ENCODE measurements at places on chromosomes 6 and 20.

- no peak for DNase-seq
These were observed 209.6 kb upstream of the DTNBP1 start for GRCh38 chr6:15872241-15873103.

DNA sequence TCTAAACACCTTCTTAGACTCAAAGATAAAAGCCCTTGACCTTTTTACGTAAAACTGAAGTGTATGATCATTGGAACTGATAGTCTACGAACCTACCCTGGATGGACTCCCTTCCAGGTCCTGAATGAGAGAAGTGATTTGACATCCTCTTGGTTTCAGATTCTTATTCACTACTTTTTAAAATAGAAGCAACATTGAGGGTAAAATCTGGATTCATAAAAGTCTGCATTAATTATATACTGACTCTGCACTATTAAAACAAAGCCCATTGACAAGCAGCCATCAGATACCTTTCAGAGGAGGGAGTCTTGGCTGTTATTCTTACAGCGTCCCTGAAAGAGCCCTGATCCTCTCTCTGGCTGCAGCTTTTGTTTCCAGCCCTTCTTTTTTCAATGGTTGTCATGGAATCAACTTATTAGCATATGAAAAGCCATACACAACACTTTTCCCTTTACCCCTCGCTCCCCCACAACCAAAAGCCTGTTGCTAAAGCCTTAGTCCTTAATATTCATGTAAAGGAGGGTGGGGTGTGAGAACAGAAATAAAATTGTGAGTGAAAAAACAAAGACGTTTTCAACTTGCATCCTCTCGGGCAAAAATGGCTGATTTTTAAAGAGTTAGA lies 270.0 kb upstream of the MARCKS start:
- no peak for DNase-seq

DNA sequence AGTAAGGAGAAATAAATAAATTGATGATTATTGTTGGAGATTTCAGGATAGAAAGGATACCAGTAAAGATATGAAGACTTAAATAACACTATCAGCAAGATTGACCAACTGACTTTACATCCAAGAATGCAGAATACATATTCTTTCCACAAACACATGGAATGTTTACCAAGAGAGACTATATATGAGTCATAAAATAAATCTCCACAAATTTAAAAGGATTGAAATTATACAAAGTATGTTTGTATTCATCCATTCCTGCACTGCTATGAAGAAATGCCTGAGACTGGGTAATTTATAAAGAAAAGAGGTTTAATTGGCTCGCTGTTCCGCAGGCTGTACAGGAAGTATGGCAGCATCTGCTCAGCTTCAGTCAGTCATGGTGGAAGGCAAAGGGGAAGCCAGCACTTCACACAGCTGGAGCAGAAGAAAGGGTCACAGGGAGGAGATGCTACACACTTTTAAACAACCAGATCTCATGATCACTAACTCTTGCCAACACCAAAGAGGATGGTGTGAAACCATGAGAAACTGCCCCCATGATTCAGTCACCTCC lies 56.7 kb upstream of the TNFRSF21 start:
- DNase-seq = no peak

GRCh38 chr6:46756469-46757213 lies 9.9 kb downstream of the ANKRD66 start:
- no peak for DNase-seq

- DNase-seq = no peak
These were observed 21.9 kb upstream of the CCN6 start for GRCh38 chr6:112031960-112032359.

DNA sequence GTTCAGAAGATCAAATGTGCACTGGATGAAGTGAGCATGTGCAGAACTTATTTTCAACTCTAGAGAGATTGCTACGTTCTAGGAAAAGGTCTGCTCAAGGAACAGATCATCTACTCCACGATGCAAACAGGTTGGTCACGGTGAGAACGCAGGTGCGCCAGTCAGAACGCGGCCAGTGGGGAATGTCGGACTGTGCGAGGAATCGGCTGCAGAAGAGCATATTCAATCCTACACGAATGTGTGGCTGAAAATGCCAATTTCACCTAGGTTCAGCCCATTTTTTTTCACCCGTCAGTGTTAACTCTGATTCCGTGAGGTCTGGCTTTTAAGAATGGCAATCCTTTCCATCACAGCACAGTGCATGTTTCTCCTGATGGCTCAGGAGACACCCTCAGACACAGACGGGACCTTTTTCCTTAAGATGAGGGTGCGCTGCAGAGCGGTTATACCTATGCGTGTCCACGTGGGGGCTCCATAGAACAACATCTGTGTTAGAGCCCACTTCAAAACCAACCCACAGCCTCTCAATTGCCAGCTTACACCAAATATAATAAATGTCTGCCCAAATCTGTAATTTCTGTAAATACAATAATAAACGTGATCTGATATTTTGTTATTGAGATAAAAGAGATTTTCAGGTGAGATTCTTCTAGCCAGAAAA lies 250.4 kb downstream of the FOXA2 start:
- DNase-seq = no peak

GRCh38 chr6:1297746-1298145 lies 14.2 kb upstream of the FOXQ1 start:
- no peak for DNase-seq

- no peak for DNase-seq
These were observed 478.5 kb downstream of the QKI start for GRCh38 chr6:163892824-163893561.

DNA sequence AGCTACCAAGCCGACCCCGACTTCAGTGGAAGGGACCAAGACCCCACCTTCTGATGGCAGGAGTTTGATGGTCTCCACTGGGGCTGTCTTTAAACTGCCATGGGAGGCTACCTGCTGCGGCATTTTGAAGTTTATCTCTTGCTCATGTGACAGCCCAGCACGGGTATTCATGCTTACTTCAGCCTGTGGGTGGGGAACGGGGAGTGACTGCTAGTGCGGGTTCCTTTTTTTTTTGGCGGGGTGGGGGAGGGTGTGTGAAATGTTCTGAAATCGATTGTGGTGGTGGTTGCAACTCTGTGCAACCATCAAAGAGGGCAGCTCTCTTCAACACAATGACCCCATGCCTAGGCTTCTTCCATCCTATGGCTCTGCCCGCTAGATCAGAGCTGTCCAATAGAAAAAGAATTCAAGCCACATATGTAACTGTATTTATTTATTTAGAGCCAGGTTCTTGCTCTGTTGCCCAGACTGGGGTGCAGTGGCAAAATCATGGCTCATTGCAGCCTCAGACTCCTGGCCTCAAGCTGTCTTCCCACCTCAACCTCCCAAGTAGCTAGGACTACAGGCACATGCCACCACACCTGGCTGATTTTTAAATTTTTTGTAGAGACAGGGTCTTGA lies 53.7 kb downstream of the PPP1R16B start:
- no peak for DNase-seq

DNA sequence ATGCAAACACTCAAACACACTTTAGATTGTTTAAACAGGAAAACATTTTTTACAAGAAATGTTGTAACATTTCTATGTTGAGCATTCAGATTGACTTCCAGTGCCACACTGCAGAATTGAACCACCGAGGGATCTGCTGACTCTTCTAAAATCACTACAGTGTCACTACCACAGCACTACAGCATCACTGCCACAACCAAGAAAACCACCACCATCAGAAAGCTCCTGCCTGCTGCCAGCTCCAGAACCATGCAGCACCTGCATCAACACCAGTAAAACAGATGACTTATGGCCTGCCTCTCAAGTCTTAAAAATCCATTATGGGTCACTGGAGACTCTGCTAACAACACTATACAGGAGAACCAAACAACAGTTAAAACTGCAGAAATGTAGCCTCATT lies 25.4 kb upstream of the BTN3A2 start:
- DNase-seq = no peak

- DNase-seq = no peak
These were observed 51.3 kb downstream of the KLHL32 start for GRCh38 chr6:96975852-96976251.

GRCh38 chr6:41728073-41728936 lies 7.1 kb downstream of the TFEB start:
- DNase-seq = no peak

DNA sequence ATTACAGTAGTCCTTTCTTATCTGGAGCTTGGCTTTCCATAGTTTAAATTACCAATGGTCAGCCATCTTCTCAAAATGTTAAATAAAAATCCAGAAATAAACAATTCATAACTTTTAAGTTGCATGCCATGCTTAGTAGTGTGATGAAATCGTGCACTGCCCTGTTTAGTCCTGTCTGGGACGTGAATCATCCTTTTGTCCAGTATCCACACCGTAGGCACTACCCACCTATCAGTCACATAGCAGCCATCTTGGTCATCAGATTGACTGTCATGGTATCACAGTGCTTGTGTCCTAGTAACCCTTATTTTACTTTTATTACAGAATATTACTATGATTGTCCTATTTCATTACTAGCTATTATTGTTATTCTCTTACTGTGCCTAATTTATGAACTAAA lies 924.1 kb downstream of the EYS start:
- no peak for DNase-seq

DNA sequence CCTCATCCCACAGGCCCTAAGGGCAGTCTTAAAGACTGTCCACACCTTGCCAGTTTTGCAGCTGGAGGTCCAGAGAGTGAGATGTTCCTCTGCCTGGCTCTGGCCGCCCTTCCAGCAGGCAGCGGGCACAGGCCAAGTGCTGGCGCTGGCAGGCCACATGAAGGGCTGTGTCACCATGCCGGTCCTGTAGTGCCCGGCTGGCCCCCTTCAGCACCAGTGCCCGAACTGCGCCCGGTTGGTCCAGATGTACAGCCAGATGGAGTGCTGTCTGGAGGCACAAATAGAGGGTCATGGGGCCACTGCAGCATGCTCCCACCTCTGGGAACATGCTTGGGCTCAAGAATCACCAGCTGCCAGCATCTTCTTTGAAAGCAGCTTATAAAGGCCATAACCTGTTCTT lies 3.8 kb downstream of the NFKBIE start:
- no peak for DNase-seq

GRCh38 chr6:71287926-71288227 lies 734 bp upstream of the OGFRL1 start:
- no peak for DNase-seq

DNA sequence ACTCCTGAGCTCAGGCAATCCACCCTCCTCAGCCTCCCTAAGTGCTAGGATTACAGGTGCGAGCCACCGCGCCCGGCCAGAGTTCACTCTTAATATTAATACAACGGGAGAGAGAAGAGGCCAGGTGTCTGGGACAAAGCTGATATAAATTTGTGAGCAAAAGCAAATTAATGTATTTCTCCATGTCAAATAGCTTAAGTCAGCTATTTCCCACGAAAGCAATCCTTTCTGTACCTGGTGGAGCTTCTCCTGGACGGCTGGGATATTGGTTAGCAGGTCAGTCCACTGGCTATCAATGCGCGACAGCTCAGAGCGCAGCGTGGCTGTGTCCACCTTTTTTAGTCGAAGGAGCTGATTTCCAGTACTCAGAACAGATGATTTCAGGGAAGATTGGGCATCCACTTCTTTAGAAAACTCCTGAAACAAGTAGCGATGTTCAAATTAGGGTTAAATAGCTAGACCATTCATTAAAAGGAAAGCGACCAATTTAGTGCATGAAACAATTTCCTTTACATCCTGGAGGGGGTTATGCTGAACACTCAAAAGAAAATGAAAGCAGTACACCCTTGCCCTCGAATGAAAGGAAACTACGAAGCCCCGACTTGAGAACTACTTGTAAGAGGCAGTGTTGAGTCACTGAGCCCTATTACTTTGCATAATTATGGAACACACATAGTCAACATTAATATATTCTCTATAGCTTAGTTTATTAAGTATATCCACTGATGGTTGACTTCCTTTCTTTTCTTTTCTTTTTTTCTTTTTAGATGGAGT lies 403.4 kb downstream of the SYNE1 start:
- DNase-seq = no peak

- DNase-seq = no peak
These were observed 28.0 kb downstream of the PSMG4 start for GRCh38 chr6:3286641-3287171.

GRCh38 chr20:24134930-24135329 lies 146.4 kb upstream of the GGTLC1 start:
- no peak for DNase-seq
